ENCODE measurements at places on chromosomes 6 and 20.

DNA sequence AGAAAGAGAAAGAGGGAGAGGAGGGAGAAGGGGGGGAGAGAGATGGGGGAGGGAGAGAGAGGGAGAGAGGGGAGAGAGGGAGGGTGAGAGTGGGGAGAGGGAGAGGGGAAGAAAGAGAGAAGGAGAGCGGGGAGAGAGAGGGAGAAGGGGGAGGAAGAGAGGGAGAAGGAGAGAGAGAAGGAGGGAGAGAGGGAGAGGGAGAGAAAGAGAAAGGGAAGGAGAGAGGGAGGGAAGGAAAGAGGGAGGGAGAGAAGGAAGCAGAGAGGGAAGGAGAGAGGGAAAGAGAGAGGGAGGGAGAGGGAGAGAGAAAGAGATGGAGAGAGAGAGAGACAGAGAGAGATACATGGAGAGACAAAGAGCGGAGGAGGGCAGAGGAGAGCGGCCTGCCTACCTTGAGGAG is 23.8 kb downstream of the GATA5 start:
- no peak for DNase-seq

- DNase-seq, result peak; percentile 1
Measured at GRCh38 chr20:8043687-8044282, 24.2 kb upstream of the TMX4 start.

- no peak for DNase-seq
Measured at GRCh38 chr6:75347898-75348610, 63.5 kb upstream of the TMEM30A start.

- DNase-seq, result no peak
Measured at GRCh38 chr6:6826961-6827360, 238.4 kb downstream of the LY86 start.

- no peak for DNase-seq
Measured at GRCh38 chr6:133131621-133132465, 109.3 kb upstream of the EYA4 start.

DNA sequence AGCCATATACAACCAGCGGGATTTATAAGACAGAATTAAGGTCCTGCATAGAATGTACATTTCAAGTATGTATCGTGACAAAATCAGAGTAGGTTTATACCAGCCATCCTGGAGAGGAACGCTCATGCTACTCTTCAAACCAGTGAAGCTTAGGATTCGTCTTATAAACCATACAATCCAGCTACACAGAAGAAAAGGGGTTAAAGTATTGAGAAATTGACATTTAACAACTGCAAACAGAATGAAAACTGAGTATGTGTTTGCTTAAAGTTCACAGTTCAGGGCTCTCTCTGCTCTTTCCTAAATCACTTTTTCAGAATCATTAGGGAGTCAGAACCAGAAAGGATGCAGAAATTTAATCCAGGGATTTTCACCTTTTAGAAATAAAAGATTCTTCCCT is 17.9 kb downstream of the ADAT2 start:
- no peak for DNase-seq

GRCh38 chr20:17646209-17646960 is 35.7 kb downstream of the RRBP1 start:
- DNase-seq, result no peak

- no peak for DNase-seq
Measured at GRCh38 chr6:45808917-45809316, 206.7 kb downstream of the CLIC5 start.

DNA sequence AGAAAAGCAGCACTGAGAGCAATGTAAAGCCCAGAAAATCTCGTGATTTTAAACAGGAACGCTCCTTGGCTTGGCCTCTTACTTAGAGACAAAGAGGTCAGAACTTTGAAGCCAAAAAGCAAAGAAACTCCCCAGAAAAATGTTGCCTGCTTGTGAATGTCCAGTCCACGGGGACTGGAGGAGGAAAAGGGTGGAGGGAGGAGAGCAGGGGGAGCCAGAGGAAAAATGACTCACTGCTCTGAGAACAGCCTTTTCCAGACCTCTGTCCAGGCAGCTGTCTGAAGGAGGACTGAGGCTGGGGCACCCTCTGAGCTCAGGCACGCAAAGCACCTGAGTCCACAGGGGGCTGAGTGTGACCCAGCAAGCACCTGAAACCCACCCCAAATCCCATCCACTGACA is 64.7 kb downstream of the TRAM2 start:
- peak; percentile 30 for DNase-seq

DNA sequence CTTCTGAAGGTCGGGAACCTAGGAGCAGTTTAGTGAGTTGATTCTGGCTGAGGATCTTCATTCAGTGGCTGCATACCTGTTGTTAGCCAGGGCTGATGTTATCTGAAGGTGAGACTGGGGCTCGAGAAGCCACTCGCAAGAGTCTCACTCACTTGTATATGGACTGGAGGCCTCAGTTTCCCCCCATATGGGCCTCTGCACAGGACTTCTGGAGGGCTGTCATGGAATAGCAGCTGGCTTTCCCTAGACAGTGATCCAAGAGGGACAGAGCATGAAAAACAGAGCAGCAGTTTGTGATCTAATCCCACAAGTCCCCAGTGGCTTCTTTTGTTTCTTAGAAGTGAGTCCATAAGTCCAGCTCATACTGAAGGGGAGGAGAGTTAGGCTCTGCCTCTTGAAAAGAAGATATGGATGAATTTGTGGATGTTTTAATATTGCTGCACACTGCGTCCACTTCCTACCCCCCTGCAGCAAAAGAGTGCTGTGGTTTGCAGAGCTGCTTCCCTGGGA is 623.4 kb downstream of the CDH26 start:
- DNase-seq, result no peak

- DNase-seq, result no peak
Measured at GRCh38 chr6:99522531-99522930, 7.3 kb upstream of the USP45 start.

GRCh38 chr6:162512744-162513143 is 214.8 kb downstream of the PRKN start:
- DNase-seq, result no peak

DNA sequence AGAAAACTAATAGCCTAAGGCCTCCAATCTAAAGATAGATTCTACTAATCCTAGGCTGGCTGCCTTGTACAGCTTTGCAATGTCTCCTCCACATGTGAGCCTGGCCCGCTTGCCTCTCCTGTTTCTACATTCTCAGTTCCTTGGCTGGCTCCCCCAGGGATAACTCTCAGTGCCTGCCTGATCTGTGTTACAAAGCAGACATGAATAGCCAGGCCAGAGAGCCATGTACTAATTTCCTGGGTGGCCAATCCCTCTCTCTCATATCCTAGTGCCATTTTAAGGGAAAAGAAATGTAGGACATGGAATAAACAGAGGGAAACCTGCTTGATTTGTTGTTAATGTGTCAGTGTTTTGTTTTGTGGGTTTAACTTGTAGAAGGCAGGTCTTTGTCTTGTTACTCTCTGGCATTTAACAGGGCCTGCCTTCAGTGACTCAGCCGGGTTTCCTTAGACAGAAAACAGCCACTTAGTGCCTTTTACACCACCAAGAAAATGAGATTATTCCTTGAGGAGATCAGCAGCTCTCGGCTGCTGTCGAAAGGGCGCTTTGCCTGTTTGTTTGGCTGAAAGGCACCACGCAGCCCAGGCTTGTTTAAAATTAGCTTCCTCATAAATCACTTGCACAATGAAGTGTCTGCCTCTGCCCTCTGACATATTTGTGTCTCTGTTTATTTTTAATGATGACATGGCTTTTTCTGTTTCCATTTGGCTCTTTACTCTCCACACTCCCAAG is 702.7 kb downstream of the MAFB start:
- DNase-seq, result no peak

DNA sequence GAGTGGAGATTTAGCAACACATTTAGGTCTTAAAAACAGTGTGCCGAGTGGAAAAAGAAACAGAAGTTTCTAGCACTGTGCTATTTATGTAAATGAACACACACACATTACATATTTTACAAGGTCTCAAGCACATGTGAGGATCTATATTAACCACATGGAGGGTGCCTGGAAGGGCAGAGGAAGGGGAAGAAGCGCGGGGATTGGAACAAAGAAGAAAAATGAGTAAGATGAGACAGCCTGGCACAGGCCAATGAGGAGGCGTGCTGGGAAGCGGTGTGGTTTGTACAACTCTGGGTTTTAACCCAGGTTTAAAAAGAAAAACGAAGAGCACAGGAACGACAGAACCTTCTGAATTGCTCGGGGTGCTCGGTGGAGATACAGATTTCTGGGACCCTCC is 5.7 kb downstream of the KCNG1 start:
- DNase-seq, result no peak

- no peak for DNase-seq
Measured at GRCh38 chr6:36609582-36609981, 15.4 kb downstream of the SRSF3 start.

DNA sequence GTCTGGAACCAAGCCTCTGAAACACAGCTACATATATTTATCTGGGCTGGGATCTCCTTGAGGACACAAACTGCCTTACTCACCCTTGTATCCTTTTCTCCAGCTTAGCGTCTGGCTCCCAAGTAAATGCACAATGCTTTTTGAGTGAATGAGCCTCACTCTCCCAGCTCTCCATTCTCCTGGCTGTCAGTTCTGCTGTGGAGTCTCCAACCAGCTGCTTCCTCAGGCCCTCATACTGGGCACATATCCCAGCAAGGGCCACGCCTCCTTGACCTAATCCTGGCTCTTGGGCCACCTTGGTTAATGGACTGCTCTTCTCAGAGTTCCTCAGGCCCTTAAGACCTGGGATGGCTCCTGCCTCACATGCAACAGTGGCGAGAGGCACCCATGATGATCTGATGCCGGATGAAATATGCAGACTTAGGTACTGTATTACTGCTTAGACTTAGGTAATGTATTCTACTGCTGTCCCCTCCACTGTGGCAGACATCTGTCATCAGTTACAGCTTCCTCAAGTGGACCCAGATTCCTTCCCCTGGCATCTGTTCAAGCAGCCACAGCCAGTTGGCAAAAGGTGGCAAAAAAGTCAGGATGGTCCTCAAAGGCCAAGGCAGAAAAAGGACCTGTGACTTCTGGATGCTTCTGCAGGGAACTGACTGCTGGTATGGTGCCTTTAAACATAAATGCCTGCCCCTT is 16.5 kb downstream of the SNHG17 start:
- DNase-seq, result no peak

DNA sequence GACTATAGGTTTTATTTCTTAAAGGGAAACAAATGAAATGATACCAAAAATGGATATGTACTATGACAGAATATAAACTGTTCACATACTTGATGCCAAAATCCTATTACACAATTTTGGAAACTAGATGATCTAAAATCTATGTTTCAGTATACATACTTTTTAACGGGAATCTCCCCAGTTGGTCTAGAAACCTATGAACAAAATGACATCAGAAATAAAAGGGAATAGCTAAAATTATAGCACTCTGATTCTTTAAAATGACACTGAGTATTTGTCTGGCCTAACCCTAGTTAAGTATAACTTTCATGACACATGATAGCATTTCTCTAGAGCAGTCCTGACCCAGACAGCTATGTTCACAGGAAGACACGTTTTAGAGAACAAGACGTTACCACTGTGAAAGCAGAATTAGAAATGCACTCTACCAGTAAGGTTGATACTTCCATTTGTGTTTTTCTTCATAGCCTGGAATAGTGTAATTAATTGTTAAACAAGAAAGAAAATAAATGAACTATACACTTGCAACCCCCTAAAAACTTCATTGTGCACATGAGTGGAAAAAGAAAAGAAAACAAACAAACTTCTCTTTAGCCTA is 3.3 kb downstream of the OSER1 start:
- DNase-seq, result no peak

DNA sequence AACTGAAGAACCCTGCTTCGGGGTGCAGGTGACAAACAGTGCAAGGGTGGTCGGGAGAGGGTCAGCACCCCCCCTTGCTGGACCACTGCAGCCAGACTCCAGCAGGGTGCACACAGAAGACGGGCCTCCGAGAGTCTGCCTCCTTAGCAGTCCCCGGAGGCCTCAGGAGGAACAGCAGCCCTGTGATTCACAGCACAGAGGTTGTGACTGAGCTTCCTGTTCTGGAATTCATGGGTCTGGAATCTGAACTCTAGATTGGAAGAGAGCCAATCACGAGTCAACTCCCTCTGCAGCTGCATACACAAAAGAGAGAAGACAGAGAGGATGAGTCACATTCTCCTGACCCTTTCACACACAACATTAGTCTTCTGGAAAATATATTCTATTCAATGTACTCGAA is 249.0 kb upstream of the OPRM1 start:
- peak; percentile 48 for DNase-seq

DNA sequence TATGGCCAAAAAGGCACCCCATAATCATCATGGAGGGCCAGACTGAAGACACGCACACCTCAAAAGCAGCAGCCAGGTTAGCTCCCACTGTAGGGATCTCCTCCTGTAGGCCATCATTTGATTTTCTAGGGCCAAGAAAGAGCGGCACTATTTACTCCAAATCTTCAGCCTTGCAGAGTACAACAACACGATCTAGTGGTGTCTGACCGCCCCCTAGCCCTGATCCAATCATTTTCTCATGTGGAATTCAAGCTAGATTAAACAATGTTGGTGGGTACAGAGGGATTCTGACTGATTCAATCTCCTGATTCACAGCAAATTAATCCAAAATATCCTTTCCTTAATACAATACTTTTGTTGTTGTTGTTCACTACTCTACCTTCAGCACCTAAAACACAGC is 12.5 kb downstream of the GNAS-AS1 start:
- no peak for DNase-seq

DNA sequence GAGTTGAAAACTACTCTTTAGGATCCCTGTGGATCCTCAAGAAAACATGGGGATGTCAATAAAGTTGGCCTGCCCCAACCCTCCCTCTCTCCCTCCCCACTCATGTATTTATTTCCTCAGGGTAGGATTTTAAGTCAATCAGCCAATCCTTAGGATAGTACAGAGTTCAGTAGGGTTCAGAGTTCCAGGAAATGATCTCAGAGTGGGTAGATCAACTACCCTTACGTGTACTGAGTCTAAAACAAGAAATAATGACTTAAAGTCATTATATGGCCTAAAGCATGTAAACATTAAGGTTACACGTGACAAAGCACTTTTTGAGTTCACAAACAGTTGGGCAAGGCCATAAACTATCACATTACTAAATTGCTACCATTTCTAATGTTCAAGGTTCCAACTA is 47.2 kb upstream of the REV3L start:
- DNase-seq, result no peak

- DNase-seq, result no peak
Measured at GRCh38 chr6:151689499-151690201, 117.8 kb upstream of the ESR1 start.

DNA sequence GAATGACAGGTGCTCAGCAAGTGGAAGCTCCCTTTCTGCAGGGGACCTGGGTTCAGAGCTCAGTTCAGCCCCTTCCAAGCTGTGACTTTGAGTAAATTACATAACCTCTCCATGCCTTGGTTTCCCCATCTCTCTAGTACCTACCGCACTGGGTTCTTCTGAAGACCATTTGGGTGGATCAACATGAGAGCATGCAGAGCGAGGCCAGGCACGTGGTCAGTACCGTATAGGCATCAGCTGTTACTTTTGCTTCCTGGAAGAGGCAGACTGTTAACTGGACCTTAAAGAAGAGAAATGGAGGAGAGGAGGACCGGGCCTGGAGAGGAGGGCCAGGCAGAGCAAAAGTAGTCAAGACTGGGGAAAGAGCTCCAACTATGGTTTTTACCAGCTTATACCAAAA is 1.7 kb upstream of the MYLK2 start:
- DNase-seq, result no peak

- DNase-seq, result no peak
Measured at GRCh38 chr20:13276945-13277541, 56.0 kb downstream of the ISM1 start.

All from fibroblast of skin of left biceps (primary cell).